Stimulated activated CD4-positive, alpha-beta T cell treated with anti-CD3 and anti-CD28 coated beads, TNF-alpha, amount 100 ng/mL, for 1 hour (primary cell): ENCODE measurements at places on chromosomes 1 and 21.

- DNase-seq, result no peak
These were observed 101.9 kb upstream of the ACTL8 start for GRCh38 chr1:17653276-17653675.

- DNase-seq, result no peak
These were observed 88.9 kb upstream of the PPP2R5A start for GRCh38 chr1:212196355-212196754.

GRCh38 chr1:228469413-228470162 lies 17.6 kb upstream of the RNF187 start:
- DNase-seq, result no peak

DNA sequence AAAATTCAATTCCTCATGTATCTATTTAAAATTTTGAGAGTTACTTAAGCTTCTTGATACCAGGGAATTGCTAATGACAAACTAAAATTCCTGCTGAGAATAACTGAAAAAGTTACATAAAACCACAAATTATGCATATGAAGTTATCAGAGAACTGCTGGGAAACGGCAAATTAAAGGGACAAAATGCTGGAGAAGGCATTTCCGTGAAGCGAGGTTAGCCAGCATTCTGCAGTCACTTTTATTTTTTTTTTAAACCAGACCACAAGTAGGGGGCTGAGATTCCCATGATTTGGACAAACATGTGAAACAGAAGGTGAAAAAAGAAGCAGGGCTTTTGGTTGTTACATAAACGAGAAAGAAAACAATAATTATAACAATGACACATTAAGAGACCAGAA lies 737.6 kb upstream of the CHRM3 start:
- DNase-seq, result no peak

DNA sequence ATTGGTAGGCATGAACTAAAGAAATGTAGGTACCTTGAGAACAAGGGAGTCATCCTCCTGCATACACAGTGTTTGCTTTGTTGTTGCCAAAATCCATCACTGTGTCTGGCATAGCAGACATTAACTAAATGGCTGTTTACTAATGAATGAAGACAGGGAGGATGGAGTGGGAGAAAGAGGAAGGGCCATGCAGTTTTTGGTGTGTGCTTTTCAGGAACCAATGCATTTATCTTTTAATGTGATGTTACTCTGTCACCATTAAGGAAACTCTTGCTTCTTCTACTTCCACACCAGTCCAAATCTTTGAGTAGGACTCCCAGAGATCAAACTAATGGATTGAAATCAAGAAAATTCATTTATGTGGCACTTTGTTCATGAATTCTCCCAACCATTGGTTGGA lies 55.6 kb upstream of the DUSP10 start:
- no peak for DNase-seq

GRCh38 chr1:225851805-225852204 lies 30.4 kb downstream of the TMEM63A start:
- DNase-seq, result no peak

DNA sequence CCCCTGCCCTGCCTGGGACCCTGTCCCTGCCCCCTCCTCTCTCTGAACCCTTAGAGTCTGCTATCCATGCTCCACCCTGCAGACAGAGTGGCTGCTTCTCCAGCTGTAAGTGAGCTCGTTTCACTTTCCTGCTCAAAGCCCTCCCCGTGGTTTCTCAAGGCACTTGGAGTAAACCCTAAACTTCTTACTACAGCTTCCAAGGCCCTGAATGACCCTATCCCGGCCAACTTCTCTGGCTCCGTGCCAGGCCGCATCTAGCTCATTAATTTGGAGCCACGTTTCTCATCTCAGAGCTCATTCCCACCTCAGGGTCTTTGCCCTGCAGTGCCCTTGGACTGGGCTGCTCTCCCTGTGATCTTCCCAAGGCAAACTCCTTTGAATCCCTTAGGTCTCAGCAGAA lies 235.1 kb upstream of the RUNX1 start:
- no peak for DNase-seq

DNA sequence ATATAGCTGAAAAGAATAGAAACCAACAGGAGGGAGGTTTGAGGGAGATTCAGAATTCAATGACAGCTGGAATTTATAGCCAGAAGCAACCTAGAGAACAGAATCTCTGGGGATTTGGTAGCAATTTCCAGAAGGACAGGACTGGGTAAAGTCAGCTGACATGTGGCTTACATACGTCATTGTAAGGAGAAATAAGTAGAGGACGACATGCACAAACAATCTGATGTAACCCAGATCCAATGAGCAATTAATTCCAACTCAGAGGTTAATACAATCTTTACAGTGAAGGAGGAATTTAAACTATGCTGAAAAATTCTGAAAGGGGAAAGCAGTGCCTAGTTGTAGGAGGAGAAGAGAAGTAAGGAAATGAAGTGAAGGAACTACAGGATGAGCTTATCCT lies 383.9 kb downstream of the PTBP2 start:
- DNase-seq, result no peak
